ENCODE measurements at places on chromosomes 12 and 14.

DNA sequence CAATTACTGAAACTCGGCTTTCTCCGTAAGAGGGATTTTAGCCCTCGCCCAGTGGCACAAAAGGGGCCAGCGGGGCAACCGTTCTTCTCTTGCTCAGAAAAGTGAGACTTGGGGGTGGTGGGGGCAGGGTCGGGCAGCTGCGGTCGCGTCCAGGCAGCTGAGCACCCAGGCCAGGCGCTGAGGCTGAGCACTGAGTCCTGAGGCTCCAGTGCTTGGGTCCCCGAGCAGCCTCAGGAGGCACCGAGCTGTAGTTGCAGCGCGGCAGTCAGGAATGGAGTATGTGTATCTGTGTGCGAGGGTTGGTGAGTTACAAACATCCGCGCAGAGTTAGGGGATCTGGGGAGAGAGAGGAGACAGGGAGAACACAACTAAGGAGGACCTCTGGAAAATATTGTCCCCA lies 4.1 kb upstream of the HOXC6 start:
- DNase-seq = no peak

DNA sequence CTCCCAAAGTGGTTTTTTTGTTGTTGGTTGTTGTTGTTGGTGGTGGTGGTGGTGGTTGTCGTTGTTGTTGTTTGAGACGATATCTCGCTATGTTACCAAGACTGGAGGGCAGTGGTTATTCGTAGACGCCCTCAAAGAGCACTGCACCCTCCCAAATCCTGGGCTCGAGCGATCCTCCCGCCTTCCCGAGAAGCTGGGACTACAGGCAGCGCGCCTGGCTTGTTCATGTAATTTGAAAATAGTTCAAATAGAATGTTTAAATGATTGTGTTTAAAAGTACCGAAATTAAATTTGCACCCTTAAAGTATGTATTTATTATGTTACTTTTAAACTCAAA lies 439 bp upstream of the ANAPC5 start:
- DNase-seq = no peak

DNA sequence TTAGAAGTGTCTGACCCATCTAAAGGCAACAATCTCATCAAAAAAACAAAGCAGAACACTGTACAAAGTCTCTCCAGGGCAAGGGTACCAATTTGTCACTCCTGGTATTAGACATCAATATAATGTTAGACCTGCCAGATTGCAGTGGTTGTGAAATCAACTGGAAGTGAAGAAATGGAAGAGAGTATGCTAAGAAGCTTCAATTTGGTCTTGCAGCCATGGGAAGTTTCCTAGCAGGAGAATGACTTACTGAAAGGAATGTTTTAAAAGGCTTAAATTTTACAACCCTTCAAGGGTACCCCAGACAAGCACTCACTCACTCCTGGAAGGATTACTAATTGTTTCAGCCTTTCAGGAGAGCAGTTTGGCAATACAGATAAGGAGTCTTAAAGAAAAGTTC lies 18.9 kb downstream of the LLPH start:
- DNase-seq = no peak

- no peak for DNase-seq
Observed at GRCh38 chr12:70883855-70884254, 36.7 kb downstream of the PTPRR start.

DNA sequence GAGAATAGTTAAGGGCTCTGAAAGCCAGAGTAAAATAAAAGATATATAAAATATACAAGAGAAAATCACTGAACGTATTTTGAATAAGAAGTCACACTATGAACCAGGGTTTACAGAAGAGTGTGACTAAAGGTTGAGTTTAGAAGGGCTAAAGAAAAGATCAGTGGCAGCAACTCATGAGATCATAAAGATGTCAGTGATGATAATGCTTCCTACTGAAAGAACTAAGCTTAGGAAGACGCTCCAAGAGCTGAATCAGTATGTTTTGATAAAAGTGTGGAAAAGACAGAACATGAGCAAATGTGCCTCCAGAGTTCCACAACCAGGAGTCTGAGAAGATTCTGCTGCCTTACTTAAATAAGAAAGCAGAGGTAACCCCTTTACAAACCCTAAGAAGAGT lies 74.6 kb downstream of the KITLG start:
- DNase-seq = no peak

DNA sequence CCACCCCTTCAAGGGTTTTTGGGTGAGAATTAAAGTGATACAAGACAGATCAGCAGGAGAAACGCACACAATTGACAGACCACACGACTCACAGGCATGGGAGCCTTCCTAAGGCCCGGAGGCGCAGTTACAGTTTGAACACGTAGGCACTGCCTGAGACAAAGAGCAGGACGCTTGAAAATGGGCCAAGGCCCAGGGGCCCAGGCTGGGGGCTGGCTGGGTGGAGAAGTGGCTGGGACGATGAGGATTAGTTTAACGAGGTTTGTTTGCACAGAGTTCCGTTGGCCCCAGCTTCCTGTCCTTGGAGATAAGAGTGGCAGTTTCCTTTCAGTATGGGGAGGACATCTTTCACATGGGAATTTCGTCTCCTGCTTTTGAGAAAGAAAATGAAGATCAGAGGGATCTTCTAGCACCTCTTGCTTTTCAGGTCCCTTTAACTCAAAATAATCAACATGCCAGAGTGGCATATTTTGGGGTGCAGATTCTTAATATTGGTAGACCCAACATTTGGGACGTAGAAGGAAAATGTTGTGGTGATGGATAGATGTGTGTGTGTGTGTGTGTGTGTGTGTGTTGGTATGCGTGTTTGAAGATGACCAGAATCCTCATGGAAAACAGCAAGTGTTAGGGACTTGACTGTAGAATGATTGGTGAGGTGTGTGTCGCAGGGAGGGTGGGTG lies 44.6 kb downstream of the DLK1 start:
- no peak for DNase-seq

GRCh38 chr12:101792046-101792931 lies 38.5 kb downstream of the GNPTAB start:
- DNase-seq = peak; percentile 38

- no peak for DNase-seq
Observed at GRCh38 chr14:102321456-102322422, 2.2 kb downstream of the ZNF839 start.

GRCh38 chr12:77835969-77836368 lies 5.3 kb downstream of the NAV3 start:
- DNase-seq = no peak

GRCh38 chr12:13075118-13075480 lies 28.4 kb downstream of the GSG1 start:
- DNase-seq = no peak

- DNase-seq = no peak
Observed at GRCh38 chr12:126952096-126953007, 1314.6 kb upstream of the TMEM132C start.

- DNase-seq = no peak
Observed at GRCh38 chr12:115598871-115599811, 678.4 kb downstream of the MED13L start.

DNA sequence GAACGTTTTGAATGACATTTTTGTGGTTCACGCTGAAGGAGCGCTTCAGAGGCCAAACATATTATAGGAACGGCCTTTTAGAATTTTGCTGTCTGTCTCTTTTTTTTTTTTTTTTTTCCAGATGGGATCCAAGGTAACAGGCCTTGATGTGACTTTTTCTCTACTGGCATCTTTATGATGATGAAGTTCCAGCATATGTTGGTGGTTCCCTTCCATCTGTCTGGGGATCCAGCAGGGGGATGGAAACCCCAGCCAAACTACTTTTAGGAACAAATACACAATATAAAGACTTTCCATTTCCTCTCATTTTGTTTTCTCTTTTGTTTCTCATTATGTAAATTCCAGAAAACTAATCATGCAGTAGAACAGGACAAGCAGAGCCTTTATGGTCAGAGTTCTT lies 239.3 kb upstream of the PRICKLE1 start:
- DNase-seq = no peak

GRCh38 chr12:93163260-93164036 lies 214.3 kb upstream of the NUDT4 start:
- DNase-seq = no peak

GRCh38 chr14:38053666-38054065 lies 154.0 kb upstream of the SSTR1 start:
- no peak for DNase-seq

- DNase-seq = no peak
Observed at GRCh38 chr12:111455448-111456320, 50.0 kb downstream of the SH2B3 start.

DNA sequence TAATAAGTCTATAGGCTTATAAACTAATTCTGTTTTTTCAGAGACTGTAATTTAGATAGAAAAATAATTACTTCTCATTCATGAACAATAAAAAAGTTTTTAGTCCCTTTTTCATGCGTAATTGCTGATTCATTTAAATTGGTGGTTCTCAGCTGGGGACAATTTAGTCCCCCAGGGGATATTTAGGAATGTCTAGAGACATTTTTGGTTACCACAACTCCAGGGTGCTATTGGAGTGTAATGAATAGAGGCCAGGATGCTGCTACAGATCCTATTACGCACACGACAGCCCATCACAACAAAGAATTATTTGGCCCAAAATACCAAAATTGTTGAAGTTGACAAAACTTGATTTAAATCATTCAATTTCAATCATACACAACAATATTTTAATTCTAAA lies 22.8 kb upstream of the VCPKMT start:
- no peak for DNase-seq

DNA sequence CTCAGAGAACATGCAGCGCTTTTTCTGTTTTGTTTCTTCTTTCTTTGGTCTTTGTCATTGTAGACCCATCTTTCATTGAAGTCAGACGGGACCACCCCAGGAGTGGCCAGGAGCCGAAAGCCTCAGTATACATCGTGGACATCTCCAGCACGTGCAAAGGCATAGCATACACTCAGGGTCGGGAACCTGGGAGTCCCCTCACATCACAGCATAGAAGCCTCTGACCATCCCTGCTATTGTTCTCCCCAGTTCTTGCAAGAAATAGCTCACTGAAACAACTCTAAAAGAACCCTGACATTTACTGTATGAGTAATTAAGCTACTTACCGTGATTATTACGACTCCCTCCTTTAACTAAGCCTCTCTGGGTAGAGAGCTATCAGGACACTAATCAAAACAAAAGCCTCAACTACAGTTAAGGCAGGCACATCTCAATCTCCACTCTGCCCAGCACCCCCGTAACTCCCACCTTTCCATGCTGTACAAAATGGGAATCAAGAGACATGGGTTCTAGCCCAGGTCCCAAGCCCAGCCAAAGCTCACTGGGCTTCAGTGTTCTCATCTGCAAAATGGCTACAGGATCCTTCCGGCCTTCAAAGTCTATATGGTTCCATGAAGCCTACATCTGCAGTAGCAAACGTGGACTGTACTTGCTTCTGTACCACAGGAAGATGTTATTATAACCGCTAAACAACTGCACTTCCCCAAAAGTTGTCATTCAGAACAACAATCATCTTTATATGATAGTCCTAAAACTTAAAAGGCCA lies 6.7 kb downstream of the CCDC88C start:
- no peak for DNase-seq

DNA sequence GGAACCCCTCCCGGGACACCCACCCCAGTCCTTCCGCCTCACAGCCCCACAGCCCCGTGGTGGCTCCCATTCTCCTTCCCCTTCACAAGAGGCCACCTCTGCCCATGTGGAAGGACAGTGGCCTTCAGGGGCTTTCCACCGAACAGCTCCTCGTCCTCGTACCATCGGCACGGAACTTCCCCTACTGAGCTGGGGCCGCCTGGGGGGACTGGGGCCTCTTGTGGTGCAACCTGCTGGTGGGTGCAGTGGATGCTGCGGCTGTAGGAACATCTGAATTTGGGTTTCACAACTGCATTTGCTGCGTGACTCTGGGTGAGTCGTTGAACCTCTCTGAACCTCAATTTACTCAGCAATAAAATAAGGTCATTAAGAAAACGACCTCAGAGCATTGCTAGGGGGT lies 50.9 kb downstream of the RFLNA start:
- peak; percentile 19 for DNase-seq

DNA sequence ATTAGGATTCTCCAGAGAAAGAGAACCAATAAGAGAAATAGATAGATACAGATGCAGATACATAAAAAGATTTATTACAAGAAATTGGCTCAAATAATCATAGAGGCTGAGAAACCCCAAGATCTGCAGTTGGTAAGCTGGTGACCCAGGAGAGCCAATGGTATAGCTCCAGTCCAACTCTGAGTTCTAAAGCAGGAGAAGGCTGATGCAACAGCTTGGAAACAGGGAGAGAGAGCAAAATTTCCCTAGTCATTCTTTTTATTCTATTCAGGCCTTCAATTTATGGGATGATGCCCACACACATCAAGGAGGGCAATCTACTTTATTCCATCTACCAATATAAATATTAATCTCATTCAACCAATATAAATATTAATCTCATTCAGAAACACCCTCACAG lies 218.2 kb downstream of the PRKD1 start:
- no peak for DNase-seq

DNA sequence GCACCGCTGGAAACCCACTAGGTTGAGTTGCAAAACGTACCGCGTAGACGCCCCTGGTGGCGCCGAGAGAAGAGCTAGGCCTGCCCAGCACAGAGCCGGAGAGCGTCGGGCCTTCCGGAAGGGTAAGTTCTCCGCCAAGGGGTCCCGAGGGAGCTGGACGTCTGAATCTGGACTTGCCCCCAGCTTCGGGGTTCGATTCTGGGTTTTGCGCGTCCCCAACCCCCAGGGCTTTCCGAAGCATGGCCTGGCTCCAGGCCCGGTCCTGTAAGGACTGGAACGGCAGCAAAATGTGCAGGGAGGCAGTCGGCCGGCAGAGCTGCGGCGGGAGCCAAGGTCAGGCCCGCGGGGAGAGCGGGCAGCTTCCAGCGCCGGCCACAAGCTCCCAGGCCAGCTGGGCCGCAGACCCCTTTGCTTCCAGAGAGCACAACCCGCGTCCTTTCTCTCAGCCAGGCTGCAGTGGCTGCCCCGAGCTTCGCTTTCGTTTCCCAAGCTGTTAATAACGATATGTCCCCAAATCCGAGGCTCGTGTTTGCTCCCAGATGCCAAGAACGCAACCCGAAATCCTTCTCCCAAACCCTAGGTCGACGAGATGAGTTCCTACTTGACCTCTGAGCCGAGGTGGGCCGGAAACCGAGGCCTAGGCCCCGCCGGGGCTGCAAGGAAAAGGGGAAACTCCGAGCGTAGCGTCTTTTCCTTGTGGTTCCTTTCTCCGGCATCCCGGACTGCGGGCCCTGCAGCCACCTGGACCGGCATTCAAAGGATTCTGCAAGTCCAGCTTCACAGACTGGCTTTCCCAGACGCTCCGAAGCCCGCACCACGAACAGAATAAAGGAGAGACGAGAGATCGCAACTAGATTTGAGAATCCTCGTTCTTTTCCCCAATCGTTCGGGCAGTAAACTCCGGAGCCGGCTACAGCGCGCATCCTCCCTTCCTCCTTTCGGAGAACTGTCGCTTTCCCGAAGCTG lies 3.2 kb upstream of the TBX5 start:
- DNase-seq = no peak

- no peak for DNase-seq
Observed at GRCh38 chr12:16605642-16606116, 283 bp downstream of the LMO3 start.

- DNase-seq = no peak
Observed at GRCh38 chr14:52277552-52277951, 10.1 kb downstream of the PTGDR start.
